ENCODE measurements at places on chromosomes 4 and X.

GRCh38 chr4:111632641-111633151, 512.6 kb upstream of the FAM241A start:
- no peak for DNase-seq

DNA sequence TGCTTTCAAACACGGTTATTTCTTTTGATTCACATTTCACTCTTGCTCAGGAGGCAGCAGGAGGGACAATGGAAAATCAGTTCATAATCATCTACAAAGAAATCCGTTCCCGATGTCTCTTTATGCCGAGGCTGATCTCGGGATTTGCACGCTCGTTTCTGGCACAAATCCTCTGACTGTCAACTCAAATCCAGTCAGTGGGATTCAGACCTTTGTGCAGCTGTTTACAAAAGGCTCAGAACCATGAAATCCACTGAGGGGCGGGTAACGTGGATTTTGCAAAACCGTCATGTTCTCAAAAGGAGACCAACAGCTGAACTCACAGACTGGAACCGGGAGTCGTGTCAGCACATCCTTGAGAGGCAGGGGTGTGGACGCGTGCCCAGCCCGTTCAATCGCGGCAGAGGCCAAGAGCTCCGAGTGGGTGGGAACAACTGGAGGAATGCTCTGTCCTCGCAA, 46.4 kb downstream of the ACOX3 start:
- no peak for DNase-seq

DNA sequence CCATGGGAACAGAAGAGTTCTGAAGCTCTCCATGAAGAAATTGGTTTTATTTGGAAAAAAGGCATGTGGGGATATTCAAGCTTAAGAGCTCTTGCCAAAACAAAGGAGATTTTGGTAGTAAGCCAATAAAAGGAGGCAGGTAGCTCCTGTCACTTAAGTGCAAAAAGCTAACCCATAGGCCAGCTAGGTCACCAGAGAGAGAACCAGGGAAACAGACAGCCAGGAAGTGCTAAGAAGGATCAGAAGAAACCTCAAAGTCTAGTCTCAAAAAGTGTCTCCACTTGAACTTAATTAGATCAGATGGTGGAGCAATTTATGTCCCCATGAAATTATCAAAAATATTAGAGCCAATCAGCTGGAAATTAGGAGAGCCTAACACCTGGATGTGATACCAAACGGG, 49.2 kb downstream of the CD40LG start:
- DNase-seq: no peak

- no peak for DNase-seq
These were observed 318.7 kb downstream of the SLC7A11 start for GRCh38 chr4:137923494-137923893.

GRCh38 chr4:24248674-24249630, 335.4 kb downstream of the DHX15 start:
- DNase-seq: no peak

DNA sequence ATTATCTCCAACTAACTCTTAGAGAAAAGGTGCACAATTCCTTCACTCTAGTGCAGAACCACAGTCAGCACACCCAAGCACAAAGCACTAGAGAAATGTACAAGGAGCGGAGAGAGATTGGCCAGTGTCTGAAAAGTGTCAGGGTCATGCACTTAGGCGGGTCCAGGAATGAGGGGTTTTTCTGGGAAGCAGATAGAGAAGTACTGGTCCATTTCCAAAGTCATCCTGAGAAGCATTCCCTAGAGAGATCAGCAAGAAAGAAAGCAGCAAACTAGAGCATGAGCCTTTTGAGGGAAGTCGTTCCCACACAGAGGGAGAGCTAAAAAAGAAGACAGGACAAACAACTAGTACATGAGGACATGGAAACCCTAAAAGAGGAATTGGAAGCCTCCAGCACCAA, 168.1 kb upstream of the MAP3K15 start:
- DNase-seq: no peak

- DNase-seq: peak; percentile 75
These were observed at the start of gene LDOC1 for GRCh38 chrX:141176586-141177451. Gene LDOC1, minus strand, starts transcription at chrX:141177129. Its CDS starts 108 bp downstream, at chrX:141177021.

DNA sequence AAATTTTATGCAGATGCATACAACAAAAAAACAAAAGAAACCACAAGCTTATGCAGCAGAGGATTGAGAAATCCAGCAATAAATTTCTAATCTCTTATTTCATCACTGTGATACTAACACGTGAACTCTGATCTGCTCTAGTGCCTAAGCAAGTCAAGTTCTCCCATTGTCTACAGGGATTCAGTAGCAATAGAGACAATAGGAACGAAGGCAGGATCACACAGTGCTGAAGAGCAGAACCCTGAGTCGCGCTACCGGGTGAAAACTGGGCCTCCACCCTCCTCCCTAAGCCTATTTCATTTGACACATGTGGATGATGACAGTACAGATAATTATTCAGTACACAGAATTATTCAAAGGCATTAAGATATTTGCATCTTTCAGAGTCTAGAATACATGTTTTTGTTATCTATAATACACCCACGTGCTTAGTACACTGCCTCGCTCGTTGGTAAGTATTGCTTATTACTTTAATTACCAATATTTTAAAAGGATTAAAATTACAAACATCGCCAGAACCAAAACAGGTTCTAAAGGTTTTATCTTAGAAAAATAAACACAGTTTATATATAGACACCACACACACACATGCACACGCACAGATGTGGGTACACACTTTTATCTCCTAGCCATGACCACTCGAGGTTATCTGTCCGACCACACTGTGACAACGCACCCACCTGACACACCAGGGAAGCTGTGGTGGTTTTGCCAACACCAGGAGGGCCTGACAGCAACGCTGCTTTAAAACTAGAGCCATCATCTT, 60.1 kb downstream of the RFC1 start:
- DNase-seq: no peak

DNA sequence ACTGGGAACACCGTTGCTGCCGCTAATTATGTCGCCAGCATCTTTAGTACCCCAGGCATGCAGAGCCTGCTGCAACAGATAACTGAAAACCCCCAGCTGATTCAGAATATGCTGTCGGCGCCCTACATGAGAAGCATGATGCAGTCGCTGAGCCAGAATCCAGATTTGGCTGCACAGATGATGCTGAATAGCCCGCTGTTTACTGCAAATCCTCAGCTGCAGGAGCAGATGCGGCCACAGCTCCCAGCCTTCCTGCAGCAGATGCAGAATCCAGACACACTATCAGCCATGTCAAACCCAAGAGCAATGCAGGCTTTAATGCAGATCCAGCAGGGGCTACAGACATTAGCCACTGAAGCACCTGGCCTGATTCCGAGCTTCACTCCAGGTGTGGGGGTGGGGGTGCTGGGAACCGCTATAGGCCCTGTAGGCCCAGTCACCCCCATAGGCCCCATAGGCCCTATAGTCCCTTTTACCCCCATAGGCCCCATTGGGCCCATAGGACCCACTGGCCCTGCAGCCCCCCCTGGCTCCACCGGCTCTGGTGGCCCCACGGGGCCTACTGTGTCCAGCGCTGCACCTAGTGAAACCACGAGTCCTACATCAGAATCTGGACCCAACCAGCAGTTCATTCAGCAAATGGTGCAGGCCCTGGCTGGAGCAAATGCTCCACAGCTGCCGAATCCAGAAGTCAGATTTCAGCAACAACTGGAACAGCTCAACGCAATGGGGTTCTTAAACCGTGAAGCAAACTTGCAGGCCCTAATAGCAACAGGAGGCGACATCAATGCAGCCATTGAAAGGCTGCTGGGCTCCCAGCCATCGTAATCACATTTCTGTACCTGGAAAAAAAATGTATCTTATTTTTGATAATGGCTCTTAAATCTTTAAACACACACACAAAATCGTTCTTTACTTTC, 1.8 kb downstream of the UBQLN2 start:
- no peak for DNase-seq

Data from SK-MEL-5 (cell line).